Activated T-helper 17 cell treated with anti-CD3 and anti-CD28 coated beads, Interleukin-2, amount 50 U/mL, for 72 hours (primary cell): ENCODE measurements at places on chromosomes 16 and 17.

- ATAC-seq, result no peak
Observed at GRCh38 chr17:61966191-61966590, 38.4 kb upstream of the INTS2 start.

- peak; percentile 62 for ATAC-seq
Observed at GRCh38 chr16:67546761-67547422, 15.4 kb upstream of the CTCF start.

DNA sequence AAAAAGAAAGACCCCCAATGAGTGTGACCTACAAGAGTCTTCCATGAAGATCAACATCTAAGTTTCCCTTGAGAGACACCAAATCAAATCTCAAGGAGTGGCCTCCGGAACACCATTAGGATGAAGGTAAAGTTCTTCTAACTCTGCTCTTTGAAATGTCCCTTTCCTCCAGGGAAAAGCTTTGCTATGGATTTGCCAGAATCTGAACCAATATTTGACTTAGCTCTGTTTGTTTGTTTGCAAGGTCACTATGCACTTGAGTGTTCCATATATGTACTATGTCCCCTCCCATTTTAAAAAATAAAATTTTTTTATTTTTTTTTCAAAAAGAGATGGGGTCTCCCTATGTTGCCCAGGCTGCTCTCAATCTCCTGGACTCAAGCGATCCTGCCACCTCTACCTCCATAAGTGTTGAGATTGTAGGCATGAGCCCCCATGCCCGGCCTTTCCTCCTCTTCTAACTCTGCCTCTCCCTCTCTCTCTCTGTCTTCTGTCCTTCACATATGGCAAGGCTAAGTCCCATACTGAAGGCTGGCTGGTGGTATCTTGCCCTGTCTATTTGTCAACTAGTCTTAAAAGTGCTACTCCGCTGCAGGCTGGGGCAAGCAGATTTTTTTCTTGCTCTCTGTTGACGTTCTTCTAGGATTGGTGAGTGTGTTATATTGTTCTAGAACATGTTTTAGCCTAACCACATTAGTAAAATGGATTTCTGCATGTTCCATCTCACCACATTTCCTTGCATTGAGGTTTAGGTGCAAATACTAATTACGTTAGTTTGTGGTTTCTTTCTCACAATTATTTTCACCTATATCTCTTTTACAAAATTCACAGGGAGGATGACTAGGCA is 276.7 kb upstream of the DYNLRB2 start:
- peak; percentile 39 for ATAC-seq

GRCh38 chr16:26530584-26531289 is 536.0 kb upstream of the C16orf82 start:
- no peak for ATAC-seq

DNA sequence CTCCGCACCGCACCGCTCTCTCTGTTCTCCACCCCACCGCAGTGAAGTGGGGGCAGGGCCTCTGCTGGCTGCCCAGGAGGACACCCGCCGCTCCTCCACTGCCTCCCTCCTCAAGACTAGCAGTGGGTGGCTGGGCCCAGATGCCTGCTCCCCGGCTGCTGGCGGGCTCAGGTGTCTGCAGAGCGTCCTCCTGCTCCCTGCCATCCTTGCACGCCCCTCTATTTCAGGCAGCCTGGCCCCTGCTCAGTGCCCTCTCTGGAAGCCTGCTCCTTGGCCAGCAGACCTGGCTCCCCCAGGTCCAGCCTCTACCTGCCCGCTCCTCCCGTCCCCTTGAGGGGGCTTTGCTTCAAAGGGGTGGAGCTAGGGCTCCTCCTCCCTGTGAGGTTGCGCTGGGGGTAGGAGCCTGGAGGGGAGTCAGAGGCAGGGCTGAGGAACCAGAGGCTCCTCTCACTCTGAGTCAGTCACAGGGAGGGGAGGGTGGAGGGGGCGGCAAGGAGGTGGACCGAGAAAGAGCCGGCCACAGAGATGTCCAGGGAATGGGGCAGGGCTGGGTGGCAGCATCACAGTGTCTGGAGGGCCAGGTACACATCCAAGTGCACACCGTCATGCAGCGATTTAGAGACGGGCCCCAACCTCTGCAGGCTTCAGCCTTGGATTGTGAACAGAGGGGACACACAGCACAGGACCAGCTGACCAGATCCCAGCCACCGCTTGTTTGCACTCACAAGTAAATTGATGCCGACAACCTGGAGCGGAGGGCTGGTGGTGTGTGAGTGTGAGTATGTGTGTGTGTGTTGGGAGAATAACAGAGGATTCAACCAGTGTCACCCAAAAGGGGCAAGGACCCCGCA is 9.8 kb upstream of the TMEM92 start:
- no peak for ATAC-seq

DNA sequence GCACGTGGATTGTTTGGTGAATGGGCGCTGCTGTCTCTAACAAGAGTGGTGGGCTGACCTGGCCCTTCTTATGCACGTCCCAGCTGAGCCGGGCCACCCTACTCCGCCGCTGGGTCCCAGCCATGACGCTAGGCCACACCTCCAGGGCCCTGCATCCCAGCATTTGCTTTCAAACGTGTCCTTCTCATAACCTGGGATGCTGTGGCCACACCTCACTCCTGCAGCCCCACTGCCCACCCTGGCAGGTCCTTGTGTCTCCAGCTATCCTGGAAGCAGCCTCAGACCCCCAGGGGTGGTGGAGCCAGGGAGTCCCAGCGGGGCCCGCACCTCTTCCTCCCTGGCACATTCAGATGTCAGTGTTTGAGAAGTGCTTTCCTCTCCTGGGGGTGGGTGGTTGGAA is 168.6 kb downstream of the IRF8 start:
- ATAC-seq, result no peak

DNA sequence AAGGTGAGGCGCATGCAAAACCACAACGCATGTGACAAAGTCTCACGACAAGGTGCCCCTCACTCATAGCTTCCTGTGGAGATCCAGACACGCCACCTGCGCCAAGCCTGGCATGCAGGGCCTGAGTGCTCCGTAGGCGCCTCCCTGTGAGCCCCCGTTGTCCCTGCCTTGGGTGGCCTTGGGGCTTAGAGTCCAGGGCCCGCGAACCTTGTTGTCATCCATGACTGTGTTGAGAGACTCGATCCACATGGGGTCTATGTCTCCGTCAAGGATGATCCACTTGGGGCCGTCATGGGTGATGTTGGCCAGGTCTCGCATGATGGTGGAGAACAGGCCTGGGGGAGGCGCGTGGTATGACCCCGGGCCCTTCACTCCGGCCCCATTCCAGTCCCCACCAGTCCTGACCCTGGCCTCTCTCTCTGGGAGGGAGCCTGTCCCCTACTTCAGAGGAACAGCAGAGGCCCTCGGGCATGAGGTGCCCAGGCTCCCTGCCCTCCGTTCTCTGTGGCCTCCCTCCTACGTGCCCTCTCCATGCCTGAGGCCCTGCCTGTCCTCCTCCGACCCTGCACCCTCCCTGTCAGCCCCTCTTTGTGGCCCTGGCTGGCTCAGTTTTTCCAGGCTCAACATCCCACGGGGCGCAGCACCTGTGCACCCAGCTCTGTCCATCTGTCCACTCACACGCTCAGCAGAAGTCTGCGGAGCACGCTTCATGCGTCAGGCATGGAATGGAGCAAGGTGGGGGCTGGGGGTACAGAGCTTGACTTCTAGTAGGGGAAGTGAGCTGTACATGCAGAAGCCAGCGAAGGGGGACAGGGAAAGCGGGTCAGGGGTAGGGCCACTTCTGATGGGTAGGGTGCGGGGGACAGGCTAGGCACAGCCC is 85.7 kb downstream of the DNAH17 start:
- no peak for ATAC-seq

- ATAC-seq, result no peak
Observed at GRCh38 chr17:29495011-29495410, 71.8 kb downstream of the ABHD15 start.

- ATAC-seq, result no peak
Observed at GRCh38 chr17:4591529-4591928, 7.2 kb downstream of the SMTNL2 start.

- no peak for ATAC-seq
Observed at GRCh38 chr17:64393000-64393402, 2.3 kb upstream of the PECAM1 start.

DNA sequence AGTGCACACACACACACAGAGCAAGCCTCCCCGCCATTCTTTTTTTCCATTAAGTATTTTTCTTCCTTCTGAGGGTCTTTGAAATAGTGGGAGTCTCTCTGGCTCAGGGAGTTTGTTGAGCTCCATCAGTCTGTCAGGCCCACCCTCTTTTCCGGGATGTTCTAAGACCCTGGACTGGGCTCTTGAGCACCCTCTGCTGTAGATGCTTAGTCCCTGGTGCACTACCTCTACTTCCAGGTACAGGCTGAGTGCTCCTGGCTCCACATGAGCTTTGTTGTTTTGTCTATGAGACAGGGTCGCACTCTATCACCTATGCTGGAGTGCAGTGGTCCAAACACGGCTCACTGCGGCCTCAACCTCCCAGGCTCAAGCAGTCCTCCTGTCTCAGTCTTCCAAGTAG is 20.7 kb downstream of the LIMD2 start:
- no peak for ATAC-seq

- ATAC-seq, result peak; percentile 82
Observed at GRCh38 chr17:57948555-57949420, 6.4 kb downstream of the CUEDC1 start.

- ATAC-seq, result no peak
Observed at GRCh38 chr17:81329927-81330883, 35.1 kb upstream of the SLC38A10 start.

GRCh38 chr17:83080858-83081683 is 1.7 kb downstream of the METRNL start:
- ATAC-seq, result peak; percentile 27

DNA sequence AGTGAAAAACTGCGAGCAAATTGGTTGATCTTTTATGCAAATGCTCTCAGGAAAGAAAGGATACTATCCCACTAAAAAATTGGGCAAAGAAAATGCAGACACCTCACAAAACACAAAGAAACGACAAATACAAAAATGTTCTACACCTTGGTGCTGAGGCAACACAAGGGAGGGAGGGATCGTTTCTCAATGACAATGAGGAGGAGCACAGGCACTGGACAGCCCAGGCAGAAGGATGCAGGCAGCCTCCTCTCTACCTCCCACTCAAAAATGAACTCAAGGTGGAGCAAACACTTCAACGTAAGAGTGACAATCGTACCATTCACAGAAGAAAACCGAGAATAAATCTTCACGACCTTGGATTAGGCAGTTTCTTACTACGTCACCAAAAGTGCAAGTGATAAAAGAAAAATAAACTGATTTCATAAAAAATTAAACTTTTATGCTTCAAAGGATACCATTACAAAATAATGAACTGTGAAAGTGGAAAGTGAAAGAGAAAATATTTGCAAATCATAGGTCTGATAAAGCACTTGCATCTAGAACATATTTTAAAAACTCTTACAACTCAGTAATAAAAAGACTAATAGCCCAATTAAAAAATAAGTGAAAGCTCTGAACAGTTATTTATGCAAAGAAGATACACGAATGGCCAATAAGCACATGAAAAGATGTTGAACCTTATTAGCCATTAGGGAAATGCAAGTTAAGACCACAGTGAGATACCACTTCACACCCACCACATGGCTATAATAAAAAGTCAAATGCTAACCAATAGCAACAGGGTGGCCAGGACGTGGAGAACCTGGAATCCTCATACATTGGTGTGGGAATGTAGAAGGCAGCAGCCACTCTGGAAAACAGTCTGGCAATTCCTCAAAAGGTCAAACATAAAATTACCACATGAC is 80.8 kb upstream of the TRAP1 start:
- peak; percentile 60 for ATAC-seq

DNA sequence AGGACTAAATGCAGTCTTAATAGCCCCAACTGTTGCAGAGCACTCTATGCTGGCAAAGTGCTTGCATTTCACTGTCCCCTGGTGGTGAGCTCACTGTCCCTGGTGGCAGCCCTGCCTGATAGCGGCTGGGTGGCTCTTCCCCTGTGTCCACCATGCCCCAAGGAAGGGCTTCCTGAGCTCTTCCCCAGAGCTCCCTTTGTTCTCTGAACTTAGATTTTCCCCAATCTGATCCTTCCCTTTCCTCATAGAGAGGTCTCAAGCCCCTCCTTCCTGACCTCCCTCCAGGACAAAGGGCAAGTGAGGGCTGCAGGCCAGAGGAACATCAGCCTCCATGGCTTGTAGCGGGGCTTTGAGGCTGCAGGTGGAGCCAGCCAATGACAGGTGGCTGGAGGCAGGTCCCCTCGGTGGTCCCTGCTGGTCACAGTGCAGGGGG is 17.0 kb downstream of the BEAN1 start:
- ATAC-seq, result no peak

GRCh38 chr17:1162116-1162855 is 17.5 kb downstream of the ABR start:
- ATAC-seq, result no peak

DNA sequence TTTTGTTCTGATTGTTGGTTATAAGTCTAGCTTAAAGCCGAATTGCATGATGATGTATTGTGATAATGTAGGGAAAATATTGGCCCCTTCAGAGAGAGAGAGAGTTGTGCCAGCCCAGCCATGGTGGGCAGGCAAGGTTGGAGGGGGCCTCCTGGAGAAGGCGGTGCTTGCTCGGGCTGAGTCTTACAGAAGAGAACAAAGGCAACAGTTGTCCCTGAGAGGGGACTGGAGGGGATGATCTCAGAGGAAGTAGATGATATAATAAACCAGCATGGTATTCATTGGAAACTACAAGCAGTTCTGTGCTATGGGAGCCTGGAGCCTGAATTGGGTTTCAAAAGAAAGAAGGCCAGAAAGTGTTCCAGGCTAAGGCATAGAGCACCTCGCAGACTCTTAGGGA is 173.8 kb downstream of the RPTOR start:
- no peak for ATAC-seq

- no peak for ATAC-seq
Observed at GRCh38 chr17:18099516-18099915, 9.0 kb upstream of the MYO15A start.

- peak; percentile 62 for ATAC-seq
Observed at GRCh38 chr17:73211745-73212144, 18.9 kb downstream of the COG1 start.

- ATAC-seq, result peak; percentile 99
Observed at GRCh38 chr17:81238815-81239713, at the start of the genes NDUFAF8 and TEPSIN. Gene NDUFAF8 (plus strand): TSS chr17:81239318. CDS start chr17:81239364, 46 bp downstream. Gene TEPSIN (minus strand): TSS chr17:81239055. CDS start chr17:81239033, 22 bp downstream.

GRCh38 chr17:7251661-7252175 is at the start of gene CTDNEP1:
Gene CTDNEP1 (minus strand): TSS chr17:7251734. CDS start chr17:7251296, 438 bp downstream.
- peak; percentile 97 for ATAC-seq

DNA sequence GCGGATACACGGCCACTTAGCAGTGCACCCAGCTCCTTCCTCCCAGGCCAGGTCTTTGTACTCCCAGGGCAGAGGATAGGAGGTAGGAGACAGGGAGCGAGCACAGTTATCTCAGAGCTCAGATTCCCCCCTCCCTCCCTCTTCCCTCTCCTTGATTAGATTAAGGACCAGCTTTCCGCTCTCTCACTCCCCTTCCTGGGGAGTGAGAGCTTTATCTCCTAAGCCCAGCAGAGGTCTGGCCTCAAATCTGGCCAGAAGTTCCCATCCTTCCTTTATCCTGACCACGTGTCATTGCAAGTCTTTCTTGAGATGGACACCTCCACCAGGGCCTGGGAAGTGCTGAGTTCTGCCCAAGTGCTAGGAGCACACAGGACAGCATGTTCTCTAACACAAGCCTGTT is 5.1 kb downstream of the ARL4D start:
- ATAC-seq, result no peak

GRCh38 chr17:38588788-38589174 is 17.0 kb downstream of the SRCIN1 start:
- ATAC-seq, result no peak
